ENCODE measurements at places on chromosomes 3 and 15.

DNA sequence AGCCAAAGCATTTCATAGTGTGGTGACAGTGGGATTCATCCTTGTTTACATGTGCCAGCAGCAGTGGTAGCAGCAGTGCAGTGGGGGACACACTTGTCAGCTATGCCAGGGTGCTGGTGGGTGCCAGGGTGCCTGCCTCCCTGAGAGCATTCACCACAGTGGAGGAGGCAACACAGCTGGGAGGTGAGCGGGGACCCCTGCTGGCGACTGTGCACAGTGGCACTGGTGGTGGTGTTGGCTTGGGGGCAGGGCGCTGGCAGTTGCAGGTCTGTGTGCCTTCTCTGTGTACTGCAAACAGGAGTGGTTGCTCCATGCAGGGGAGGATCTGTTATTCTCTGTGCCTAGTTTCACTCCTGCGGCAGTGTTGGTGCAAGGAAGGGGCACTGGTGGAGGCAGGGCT, 41.2 kb downstream of the CEP63 start:
- no peaks in the 10 kb centered on the region for H3K27me3 ChIP-seq
- no peak overlapping the region for H3K4me3 ChIP-seq
- H3K36me3 ChIP-seq, result no peaks in the 10 kb centered on the region
- H3K27ac ChIP-seq, result no peak overlapping the region
- peaks cover 2% of the 10 kb centered on the region for H3K4me1 ChIP-seq

DNA sequence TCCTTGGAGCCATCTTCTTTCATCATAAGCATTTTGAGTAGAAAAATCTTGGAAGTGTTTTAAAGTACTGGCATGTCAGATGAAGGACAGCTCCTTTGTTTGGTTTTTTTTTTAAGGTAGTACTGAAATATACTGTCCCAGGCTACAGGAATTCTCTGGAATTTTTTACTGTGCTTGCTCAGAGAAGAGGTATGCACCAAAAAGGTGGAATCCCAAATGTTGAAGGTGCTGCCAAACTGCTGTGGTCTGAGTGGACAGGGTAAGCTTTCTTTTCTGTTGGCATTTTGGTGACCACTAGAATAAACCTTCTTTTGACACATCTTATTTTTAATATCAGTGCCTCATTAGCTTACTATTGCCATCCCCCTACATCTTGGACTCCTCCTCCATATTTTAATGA, 7.2 kb downstream of the GNL3 start:
- peaks cover 73% of the 10 kb centered on the region for H3K36me3 ChIP-seq
- no peaks in the 10 kb centered on the region for H3K27me3 ChIP-seq
- DNase-seq, result no peak

DNA sequence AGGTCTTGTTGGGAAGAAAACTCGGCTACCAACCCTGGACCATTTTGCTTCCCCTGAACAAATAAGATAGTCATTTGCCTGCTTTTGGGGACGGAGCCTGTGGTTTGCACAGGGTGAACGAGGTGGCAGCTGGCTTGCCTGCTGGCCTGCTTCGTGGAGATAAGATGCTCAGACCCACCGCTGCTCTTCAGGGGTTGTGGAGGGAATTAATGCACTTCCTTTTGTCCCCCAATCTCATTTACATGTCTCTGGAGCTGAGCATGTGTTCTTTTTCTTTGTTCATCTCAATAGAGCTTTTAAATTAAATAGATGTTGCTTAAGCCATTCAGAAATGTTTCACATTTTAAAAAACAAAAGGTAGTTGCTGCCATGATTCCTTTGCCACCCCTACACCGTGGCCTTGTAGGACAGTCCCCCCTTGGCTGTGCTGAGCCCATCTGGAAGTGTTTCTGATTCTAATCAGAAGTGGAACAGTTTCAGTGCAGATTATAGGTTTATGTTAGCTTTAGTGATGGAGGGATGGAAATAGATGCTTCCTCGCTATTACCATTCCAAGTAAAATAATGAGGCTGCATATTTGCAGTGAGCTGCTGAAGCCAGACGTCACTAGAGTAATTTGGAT, 25.6 kb downstream of the APBA2 start:
- no peak for DNase-seq
- H3K27me3 ChIP-seq, result no peaks in the 10 kb centered on the region
- H3K27ac ChIP-seq, result no peak overlapping the region

- H3K4me3 ChIP-seq, result no peak overlapping the region
- H3K27ac ChIP-seq, result no peak overlapping the region
- no peaks in the 10 kb centered on the region for H3K27me3 ChIP-seq
- H3K36me3 ChIP-seq, result no peaks in the 10 kb centered on the region
- peak; percentile 7 for DNase-seq
These were observed 108.2 kb upstream of the UBE2E2 start for GRCh38 chr3:23094890-23095462.

- no peaks in the 10 kb centered on the region for H3K36me3 ChIP-seq
- peaks cover 12% of the 10 kb centered on the region for H3K27me3 ChIP-seq
- no peak overlapping the region for H3K27ac ChIP-seq
- no peak for DNase-seq
- no peaks in the 10 kb centered on the region for H3K4me1 ChIP-seq
- no peak overlapping the region for H3K4me3 ChIP-seq
These were observed 34.6 kb upstream of the FGD5 start for GRCh38 chr3:14784087-14784681.

DNA sequence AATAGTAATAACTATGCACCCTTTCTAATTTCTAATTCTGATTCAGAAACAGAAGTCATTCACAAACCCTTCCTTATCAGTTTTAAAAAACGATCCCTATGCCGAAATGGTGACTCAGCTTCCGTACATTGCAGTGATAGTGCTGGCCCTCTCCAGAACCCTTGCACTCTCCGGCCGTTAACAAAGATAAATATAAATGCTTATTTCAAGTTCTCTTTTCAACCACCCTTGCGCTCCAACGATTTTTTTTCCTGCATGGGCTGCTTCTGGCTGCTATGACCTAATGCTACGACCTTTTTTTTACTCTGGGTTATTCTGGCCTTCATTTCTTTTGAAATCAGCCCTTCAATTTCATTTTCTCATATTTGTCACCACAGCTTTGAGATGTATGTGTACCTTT, 646.2 kb downstream of the NTRK3 start:
- H3K27me3 ChIP-seq, result no peaks in the 10 kb centered on the region
- no peak overlapping the region for H3K27ac ChIP-seq
- H3K4me3 ChIP-seq, result no peak overlapping the region
- peak; percentile 43 for DNase-seq

- no peak overlapping the region for H3K27ac ChIP-seq
- no peak for DNase-seq
- H3K36me3 ChIP-seq, result no peaks in the 10 kb centered on the region
- H3K4me1 ChIP-seq, result no peaks in the 10 kb centered on the region
- H3K27me3 ChIP-seq, result peaks cover 2% of the 10 kb centered on the region
- no peak overlapping the region for H3K4me3 ChIP-seq
These were observed 119.4 kb downstream of the ECT2 start for GRCh38 chr3:172869784-172870518.

GRCh38 chr3:11587766-11588165, 55.9 kb downstream of the VGLL4 start:
- DNase-seq, result no peak
- no peak overlapping the region for H3K4me3 ChIP-seq
- H3K4me1 ChIP-seq, result peaks cover 55% of the 10 kb centered on the region
